Vein endothelial cell (primary cell): ENCODE measurements at places on chromosomes 1 and 21. TPM values are rescaled to one million over a fixed set of nuclear protein-coding genes. Genes with fewer than 3 reads are reported as not detected.

AUNIP gene
- 2.6 and 4.2 TPM in 2 replicates for total RNA-seq

CR1 gene
- not detected in 2 replicates for total RNA-seq

SH2D2A gene
- total RNA-seq, result 0.33 TPM in 1 of 2 replicates, not detected in the other

OR2M3 gene
- not detected in 2 replicates for total RNA-seq

CDCA8 gene
- 8.8 and 18.6 TPM in 2 replicates for total RNA-seq

HSD11B1 gene
- not detected in 2 replicates for total RNA-seq

PBX1 gene
- 10.0 and 12.1 TPM in 2 replicates for total RNA-seq

CD53 gene
- not detected in 2 replicates for total RNA-seq

TINAGL1 gene
- 519 and 655 TPM in 2 replicates for total RNA-seq

DMRTA2 gene
- total RNA-seq, result not detected in 2 replicates

LHX8 gene
- not detected in 2 replicates for total RNA-seq

CATSPER4 gene
- total RNA-seq, result not detected in 2 replicates

DNASE2B gene
- total RNA-seq, result not detected in 2 replicates

MYBPH gene
- not detected in 2 replicates for total RNA-seq

TMPRSS3 gene
- total RNA-seq, result not detected in 2 replicates

CNIH3 gene
- 0.76 and 0.98 TPM in 2 replicates for total RNA-seq

VWA1 gene
- total RNA-seq, result 5.0 and 5.2 TPM in 2 replicates
